Spinal cord (tissue), 10 donors: ENCODE measurements at places on chromosomes 2 and 18. TPM values are rescaled to one million over a fixed set of nuclear protein-coding genes. Genes with fewer than 3 reads are reported as not detected.

TMEFF2 gene
- total RNA-seq, result 46.7 TPM

IL36B gene
- total RNA-seq, result not detected

SNED1 gene
- 23.5 TPM for total RNA-seq

LYG2 gene
- not detected for total RNA-seq

TUBA3E gene
- not detected for total RNA-seq

ZNF385B gene
- total RNA-seq, result 4.4 TPM

MEP1B gene
- 0.20 TPM for total RNA-seq

PLGLB1 gene
- 10.0 TPM for total RNA-seq

ZNF514 gene
- 31.3 TPM for total RNA-seq
